Transverse colon (tissue), 4 donors: ENCODE measurements at places on chromosomes 7 and 10.

GRCh38 chr7:39712751-39713150 is 89.4 kb downstream of the RALA start:
- no peak for DNase-seq

GRCh38 chr10:28587970-28588290 is 55.0 kb downstream of the WAC start:
- no peak for DNase-seq

GRCh38 chr7:134318443-134318842 is 1.7 kb upstream of the SLC35B4 start:
- DNase-seq = no peak

DNA sequence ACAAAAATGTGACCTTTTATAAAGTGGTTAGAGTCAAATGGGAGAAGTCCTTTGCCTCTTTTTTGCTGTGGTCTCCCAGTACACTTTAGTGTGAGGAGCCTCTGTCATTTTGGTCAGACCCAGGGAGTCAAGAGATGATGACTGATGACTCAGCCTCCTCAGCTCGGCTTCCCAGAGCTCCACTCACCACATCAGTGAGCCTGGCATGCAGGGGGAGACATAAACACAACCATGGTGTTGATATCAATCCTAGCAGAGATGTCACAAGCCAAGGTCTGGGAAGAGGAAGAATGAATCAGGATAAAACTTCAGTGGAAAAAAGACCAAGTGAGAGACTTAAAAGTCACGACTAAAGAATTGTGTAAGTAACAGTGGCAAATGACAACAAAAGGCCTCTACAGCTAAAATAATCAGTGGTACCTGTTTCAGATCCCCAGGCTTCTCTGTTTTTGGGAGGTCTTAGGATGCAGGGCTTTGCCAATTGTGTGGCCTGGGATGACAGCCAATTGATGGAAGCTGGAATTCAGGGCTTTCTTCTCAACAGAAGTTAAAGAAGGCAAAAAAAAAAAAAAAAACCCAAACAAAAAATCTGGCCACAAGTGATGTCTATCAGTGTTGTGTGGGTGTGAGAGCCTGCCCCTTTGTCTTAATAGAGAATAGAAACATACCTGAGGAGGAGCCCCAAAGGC is 50.2 kb downstream of the TFAM start:
- DNase-seq = peak; percentile 23

GRCh38 chr7:39192476-39192875 is 214.8 kb downstream of the POU6F2 start:
- DNase-seq = no peak

DNA sequence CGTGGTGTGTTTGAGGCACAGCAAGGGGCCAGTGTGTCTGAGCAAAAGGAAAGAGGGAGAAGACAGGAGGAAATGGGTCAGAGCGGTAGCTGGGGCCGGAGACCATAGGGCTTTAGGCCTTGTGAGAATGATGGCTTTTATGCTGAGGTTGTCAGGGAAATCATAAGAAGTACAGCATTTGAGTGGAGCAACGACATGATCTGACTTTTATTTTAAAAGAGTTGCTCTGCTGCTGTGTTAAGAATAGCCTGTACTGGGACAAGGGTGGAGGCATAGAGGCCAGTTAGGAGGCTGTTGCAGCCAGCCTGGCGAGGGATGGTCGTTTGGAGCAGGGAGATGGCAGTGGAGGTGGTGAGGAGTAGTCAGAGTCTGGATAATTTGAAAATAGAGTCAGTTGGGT is 174.3 kb downstream of the SNX10 start:
- no peak for DNase-seq

- DNase-seq = no peak
Observed at GRCh38 chr10:110872984-110873923, 1.5 kb downstream of the PDCD4 start.

GRCh38 chr7:134785842-134786241 is 6.4 kb downstream of the CALD1 start:
- no peak for DNase-seq

DNA sequence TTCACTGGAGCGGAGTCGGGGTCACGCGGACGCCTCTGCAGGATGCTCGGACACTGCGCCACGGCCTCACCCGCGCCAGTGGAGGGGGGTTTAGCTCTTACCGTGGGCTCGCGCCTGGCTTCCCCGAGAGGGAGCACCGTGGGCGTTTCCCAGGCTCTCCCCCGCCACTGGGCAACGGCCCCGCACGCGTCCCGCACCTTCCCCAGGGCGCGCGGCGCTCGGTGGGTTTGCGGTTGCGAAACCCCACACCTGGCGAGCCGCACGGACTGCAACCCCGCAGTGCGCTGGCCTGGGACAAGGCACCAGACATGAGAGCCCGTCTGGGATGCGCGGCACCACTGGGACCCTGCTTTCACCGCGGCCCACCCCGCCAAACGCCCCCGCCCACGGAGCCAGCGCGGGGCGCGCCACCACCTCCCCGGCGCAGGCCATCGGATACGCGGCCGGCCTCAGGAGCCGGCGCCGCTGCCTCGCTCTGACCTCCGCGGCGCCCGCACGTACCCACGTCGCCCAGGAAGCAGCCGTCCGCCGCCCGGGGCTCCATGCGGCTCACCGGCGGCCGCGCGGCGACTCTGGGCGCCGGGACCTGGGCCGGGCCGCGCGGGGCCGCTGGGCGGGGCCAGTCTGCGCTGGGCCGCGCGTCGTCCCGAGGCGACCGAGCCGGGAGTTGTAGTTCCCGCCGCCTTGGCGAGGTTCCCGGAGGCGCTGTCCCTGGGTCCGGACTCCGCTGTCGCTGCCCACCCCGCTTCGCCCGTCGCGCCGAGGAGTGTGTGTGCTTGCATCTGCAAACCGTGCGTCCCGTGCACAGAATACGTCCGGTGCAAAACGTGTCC is at the start of gene ASB13:
ASB13 (minus strand) TSS at position 588 of the 833 bp plus-strand sequence; CDS start at position 544, 44 bp downstream.
- DNase-seq = peak; percentile 80

DNA sequence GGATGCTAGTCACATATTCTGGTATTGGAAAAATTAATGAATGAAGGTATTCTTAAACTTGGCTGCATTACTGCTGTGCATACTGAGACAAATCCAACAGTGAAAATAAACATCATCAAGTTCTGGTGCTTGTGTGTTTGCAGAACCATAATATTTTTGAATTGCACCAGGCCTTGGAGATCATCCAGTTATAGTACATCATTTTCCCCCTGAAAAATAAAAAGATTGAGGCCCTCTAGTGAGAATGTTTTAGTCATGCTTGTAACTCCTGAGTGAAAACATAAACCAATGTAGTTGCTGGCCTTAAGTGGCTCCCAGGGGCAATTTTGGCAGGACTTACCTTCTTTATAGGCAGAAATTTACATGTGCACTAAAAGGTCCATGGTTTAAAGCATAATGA is 218.8 kb upstream of the TMEM229A start:
- DNase-seq = no peak

DNA sequence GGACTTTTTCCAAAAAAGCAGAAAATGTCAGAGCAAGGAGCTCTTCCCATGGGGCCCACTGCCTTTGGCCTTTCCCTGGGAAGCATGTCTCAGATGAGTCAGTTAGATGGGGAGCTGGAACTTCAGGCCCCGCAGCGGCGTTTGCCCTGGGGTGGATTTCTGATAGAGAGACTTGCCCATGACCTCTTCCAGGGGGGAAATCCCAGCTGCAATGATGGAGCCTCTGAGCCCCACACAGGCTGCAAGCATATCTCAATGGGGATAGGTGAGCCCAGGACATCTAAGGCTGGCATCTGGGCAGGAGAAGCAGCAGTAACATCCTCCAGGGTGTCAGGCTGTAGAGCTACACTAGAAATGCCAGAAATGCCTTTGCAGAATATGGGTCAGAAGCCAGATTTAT is 269.2 kb upstream of the TCERG1L start:
- DNase-seq = no peak

- no peak for DNase-seq
Observed at GRCh38 chr7:135914346-135914745, 62.8 kb downstream of the MTPN start.

- no peak for DNase-seq
Observed at GRCh38 chr7:92613214-92613613, 23.0 kb upstream of the FAM133B start.

GRCh38 chr10:61784354-61785133 is 117.0 kb upstream of the ARID5B start:
- DNase-seq = no peak

DNA sequence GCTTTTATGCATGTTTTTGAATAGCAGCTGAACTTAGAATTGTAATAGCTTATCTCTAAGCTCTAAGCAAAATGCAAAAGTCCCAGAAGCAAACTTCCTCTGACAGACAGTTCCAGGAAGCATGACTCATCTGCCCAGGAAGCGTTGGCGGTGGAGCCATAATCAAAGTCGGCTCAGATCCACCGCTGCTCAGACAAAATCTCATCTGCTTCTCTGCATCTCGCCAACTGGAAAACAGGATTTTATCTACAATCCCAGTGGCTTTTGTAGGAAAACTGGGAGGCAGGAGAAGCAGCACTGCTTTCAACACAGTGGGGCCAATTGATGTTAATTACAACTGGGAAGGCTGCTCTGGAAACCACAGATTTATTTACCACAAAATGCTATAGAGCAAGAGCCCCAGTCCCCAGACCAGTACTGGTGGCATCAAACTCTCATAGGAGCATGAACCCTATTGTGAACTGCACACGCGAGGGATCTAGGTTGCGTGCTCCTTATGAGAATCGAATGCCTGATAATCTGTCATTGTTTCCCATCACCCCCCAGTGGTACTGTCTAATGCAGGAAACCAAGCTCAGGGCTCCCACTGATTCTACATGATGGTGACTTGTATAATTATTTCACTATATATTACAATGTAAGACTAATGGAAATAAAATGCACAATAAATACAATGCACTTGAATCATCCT is 99.9 kb downstream of the CUBN start:
- DNase-seq = peak; percentile 66

- DNase-seq = no peak
Observed at GRCh38 chr10:120574981-120575380, 118.0 kb downstream of the PLPP4 start.

DNA sequence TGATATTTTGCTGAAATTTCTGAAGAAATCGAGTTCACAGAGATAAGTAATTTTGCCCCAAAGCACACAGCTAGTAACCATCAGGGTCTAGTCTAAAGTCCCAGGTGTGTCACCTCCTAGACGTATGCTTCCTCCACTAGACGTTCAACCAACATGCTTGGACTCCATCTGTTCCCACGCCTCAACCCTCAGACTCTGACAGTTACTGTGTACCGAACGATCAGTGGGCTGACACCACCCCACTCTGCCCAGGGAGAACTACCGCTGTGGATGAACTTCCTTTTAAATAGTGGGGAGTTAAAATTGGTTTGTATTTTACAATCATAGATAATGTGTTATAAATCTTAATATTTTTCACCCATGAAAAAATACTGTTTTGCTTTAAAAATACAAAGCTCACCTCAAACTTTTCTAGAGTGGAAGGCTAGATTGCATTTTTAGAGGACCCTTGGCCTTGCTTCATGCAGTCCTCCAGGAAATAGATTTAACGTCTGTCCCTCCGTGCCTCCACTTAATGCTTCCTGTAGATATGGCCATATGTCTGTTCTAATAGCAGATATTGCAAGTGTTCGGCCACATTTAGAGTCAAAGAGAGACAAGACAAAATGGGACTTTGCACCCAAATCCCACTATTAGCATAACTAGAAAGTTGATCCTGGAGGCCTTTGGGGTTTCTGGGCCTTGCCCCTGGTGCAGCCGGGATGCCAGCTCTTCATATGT is 91.4 kb upstream of the ZPBP start:
- DNase-seq = no peak

DNA sequence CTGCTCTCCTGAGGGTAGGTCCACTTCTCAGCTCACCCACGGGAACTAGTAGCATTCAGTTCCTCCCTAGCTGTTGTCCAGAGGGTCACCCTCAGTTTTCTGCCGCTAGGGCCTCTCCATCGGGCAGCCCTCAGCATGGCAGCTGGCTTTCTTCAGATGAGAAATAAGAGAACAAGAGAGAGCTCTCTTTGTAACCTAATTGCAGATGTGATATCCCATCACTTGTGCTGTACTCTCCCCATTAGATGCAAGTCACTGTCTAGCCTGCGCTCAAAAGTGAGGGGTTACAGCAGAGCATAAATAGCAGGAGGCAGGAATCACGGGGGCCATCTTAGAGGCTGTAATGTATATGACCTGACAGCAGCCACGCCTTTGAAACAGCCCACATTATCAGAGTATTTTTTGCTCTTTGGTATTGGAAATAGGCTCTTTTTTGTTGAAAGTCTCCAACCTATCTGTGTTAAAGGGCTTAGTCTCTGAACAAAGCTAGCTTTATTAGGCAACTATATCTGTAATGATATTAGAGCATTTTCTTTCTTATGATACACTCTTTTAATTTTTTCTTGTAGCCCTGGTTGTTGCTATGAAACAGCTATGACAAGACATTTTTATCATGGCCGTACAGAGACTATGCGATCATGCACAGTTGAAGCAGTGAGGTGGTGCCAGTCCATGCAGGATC is 45.7 kb downstream of the CROT start:
- no peak for DNase-seq

GRCh38 chr10:43239756-43240155 is 27.1 kb downstream of the RASGEF1A start:
- DNase-seq = no peak

- no peak for DNase-seq
Observed at GRCh38 chr7:32152576-32152975, 82.4 kb upstream of the PDE1C start.

DNA sequence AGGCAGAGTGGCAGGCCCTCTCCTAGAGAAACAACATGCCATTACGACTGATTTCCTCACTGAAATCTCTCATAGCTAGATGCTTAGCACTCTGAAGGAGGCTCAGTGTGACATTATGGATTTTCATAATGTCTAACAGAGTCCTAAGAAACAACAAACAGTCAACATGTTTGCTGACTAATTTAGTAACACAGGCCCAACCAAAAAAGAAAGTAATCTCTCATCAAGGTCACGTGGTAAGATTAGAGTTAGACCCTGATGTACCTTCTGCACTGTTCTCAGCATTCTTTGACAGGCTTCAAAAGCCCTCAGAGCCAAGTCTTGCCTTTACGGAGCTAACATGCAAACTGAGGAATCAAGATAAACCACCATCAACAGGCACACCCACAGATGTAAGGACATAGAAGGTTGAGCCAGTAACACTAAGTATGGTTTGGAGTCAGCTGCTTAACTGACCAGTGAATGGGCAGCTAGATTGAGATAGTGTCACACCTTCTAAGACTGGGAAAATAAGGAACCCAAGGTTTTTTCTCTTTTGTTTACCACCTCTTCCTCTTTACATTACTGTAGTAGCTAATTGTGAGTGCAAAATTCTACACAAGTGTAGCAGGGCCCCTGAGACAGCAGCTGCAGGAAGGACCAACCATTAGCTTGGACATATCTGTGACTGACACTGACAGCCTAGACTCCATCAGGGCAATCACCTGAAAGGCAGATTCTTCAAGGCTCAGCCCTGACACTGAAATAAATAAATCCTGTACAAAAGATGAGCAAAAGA is 15.3 kb upstream of the KCNIP2 start:
- DNase-seq = no peak

- no peak for DNase-seq
Observed at GRCh38 chr10:115972426-115972825, 300.6 kb downstream of the GFRA1 start.
